ENCODE measurements at places on chromosomes 16 and 17.

- DNase-seq = peak; percentile 80
Measured at GRCh38 chr17:40062329-40063186, at the start of gene THRA. Gene THRA, plus strand, starts transcription at chr17:40062965. Its CDS starts 11,524 bp downstream, at chr17:40074489.

DNA sequence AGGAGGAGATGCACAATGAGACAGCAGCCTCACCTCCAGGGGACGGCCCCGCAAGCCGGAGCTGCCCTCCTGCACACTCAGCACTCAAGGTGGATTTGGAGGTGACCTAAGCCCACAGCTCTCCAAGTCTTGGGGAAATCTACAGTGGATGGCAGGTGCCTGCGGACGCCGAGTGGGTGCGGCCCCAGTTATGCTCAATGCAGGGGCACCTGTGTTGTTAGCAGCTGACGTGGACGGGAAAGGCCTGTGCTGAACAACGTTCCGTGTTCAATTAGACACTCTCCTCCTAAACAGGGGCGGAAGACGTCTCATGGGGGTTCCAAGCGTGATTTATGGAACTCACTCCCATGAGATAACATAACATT lies 22.0 kb upstream of the METRNL start:
- DNase-seq = no peak

- DNase-seq = peak; percentile 21
Measured at GRCh38 chr16:21656795-21657768, 4.7 kb upstream of the IGSF6 start.

DNA sequence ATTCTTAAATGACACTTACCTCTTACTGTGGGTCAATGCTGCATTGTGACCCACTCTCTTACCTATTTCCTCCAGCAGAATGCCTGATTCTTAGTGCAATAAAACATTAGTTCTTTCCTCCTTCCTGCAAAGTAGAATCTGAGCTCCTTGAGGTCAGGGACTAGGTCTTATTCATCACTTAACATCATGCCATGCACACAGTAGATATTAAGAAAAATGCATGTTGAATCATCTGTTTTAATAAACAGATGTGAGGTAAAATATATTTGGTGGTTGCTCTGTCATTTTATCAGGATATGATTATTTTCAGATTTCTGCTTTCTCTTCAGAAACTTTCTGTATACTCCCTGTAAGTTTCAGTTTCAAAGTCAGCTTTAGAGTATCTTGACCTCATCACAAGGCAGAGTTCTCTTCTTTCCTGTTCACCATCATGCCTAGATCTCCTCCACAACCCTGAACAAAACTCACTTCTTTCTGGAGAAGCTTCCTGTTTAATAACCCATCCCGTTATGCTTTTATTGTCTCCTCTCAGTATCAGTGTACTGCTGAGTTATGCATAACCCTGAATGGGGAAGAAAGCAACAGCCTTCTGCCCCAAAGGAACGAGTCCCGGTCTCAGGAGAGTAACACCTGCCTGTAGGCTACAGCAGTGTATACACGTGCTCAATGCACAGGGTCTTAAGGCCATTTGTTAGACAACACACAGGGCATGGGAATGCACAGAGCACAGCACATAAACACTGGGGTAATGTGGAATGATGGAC lies 30.3 kb upstream of the SUPT4H1 start:
- DNase-seq = no peak

DNA sequence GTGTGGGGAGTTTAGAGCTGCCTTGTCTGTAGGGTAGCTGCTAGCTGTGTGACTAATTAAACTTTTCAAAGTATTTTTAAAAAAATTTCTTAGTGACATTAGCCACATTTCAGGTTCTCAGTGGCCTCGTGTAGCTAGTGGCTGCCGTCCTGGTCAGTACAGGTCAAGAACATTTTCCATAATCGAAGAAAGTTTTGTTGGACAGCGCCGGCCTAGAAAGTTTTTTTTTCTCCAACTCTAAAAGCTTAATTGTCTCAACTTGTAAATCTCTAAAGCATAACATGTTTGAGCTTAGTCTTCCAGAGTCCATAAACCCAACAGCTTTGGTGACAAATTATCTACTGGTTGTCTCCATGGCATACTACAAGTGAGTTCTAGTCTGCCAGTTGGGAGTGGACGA lies 4.3 kb downstream of the AKAP1 start:
- no peak for DNase-seq

DNA sequence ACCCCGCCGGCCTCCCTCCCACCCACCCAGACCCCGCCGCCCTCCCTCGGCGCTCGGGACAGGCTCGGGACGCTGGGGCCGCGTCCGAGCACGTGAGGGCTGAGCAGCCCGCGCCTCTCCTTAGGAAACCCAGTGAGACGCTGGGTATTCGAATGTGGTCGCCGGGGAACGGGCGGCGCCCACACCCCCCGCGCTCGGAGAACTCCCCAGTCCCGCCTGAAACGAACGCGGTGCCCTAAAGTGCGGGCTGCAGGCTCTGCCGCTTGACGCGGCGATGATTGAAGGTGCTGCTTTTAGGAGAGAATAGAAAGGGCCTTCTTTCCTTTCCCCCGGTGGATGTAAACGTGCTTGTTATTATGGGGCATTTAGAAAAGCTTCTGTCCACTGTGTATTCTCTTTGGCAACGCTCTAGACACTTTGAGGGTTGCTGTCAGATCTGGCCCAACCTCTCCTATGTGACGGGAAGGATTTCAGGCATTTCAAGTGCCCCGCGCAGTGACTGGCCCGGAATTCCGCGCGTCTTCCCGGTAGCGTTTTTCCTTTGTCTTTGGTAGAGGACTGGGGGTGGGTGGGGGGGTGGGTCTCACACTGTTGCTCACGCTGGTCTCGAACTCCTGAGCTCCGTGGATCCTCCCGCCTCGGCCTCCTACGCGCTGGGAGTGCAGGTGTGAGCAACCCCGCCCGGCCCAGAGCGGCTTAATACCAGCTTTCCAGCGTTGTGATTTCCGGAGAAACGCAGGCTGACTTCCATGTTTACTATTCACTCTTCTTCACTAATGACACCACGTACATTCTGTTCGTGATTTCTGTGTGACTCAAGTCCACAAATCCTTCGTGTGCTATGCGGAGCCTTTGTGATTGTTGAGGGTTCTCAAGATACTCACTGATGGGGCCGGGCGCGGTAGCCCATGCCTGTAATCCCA lies 21.8 kb upstream of the FOXK2 start:
- DNase-seq = peak; percentile 67

DNA sequence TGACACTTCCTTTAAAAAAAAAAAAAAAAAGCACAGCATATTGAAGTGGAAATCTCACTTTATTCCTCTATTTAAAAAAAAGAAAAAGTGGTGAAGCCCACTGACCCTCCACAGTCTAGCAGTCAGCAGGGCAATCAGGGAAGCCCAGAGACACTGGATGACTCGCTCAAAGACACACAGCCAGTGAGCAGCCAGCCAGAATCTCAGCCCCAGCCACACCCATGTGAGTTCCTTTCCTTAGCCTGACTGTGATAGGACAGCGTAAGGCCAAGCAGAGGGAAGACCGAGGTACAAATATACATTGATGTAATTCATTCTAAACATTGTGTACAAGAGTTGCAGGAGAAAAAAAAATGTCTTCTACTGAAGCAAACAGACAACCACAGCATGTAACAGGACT lies 22.5 kb downstream of the XPO6 start:
- DNase-seq = no peak

GRCh38 chr17:71402661-71403141 lies 718.1 kb upstream of the SOX9 start:
- no peak for DNase-seq

DNA sequence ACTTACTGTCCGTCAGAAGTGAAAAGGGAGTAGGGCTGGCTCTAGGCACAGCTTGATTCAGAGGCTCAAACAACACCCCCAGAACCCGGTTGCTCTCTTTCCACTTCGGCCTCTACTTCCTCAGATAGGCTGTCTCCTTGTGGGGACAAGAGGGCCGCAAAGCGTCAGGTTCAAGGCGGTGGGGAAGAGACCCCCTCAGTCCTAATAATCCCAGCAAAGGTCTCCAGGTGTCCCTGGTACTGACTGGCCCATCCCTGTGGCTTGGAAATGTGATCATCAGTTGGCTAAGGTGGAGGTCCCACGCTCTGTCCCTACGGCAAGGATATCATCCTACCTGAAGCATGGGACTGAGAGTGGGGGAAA lies 26.0 kb downstream of the NGFR start:
- no peak for DNase-seq

DNA sequence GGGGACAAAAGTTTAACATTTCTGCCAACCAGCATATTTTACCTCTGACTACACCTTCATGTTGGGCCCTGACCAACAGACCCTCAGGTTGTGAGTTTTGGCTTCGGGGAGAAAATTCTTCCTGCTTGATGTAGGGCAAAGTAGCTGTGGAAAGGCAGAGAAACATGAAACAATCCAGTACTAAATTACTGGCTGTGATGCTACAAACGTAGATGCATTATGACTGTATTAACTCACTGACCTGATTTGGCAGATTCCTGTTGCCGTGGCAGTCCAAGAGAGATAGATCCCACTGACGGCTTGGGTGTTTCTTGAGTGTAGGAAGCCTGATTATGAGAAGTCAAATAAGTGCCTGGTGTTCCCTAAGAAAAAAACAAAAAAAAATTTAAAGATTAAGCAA lies 80.7 kb downstream of the TTC19 start:
- DNase-seq = no peak

- DNase-seq = no peak
Measured at GRCh38 chr17:49457564-49458535, 37.2 kb upstream of the NGFR start.

DNA sequence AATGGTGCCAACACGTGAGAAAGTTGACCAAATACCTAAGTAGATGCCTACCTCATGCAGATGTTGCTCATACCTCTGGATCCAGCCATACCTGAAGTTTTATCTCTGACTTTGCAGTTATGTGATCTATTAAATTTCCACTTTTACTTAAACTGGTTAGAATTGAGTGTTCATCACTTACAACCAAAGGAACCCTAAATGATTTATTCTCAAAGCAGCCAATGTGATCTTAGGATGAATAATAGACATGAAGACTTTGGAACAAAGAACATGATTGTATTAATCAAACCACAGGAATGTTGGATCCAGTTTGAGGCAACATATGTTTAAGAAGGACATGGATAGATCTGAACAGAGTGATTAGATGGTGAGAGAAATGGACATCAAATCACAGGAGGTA lies 68.7 kb downstream of the IRX6 start:
- DNase-seq = no peak

- no peak for DNase-seq
Measured at GRCh38 chr16:30482366-30482765, 9.8 kb downstream of the ITGAL start.

- no peak for DNase-seq
Measured at GRCh38 chr16:27363797-27364196, 38.2 kb upstream of the IL21R start.

GRCh38 chr17:77163001-77163400 lies 22.2 kb downstream of the SEC14L1 start:
- DNase-seq = no peak

GRCh38 chr17:64276961-64277505 lies 14.0 kb upstream of the TEX2 start:
- no peak for DNase-seq

DNA sequence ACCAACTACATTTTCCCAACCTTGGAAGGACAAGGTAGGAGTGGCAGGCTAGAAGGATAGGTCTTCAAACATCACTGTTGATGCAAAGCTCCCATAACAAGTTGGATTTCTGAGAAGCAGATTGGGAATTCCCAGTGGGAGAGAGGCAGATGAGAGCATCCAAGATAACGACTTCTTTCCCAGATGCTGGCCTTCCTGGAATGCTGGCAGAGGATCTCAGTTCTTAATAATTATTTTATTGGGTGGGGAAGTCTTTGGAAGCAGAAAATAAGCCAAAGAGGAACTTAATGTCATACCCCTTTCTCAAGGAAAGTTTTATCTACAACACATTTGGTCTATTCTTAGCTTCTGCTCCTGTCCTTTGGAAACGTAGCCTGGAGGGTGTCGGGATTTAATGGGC lies 64.5 kb downstream of the MPRIP start:
- no peak for DNase-seq

GRCh38 chr17:7336240-7337175 lies at the start of gene ACAP1:
Gene ACAP1, plus strand, starts transcription at chr17:7336529. Its CDS starts 206 bp downstream, at chr17:7336735.
- DNase-seq = no peak

DNA sequence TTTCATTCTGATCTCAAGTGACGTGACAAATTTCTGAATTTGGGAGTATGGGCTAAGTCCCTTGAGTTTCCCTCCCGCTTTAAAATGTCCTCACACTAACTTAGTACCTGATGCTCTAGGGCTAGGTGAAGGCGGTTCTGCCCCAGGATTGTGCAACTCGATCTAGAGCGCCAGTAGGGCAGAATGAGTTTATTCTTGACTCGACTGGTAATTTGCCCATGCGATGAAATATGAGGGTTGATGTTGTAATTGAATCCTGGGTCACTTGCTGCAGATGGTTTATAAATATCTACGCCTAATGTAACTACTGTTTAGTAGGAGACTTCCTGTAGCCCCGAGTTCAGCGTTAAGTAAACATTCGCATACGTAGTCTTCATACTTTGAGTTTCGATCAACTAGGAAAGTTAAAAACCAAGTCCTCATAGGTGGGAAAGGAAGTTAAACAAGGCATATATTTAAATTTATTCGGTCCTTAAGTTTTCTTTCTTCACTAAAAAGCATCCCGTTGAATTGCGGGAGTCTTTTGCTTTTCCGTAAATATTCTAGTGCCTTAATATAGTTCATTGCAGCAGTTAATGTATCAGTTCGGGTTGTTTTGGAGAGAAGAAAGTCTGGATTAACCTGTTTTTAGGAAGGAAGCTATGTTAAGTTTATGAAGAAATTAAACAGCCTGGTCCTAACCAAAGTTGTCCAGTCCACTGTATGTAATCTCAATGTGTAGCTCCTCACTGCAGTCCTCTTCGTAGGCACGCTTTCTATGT lies 1.6 kb downstream of the CTCF start:
- DNase-seq = no peak

- no peak for DNase-seq
Measured at GRCh38 chr16:29988346-29989075, 6.9 kb downstream of the HIRIP3 start.

GRCh38 chr17:81295676-81296381 lies 722 bp upstream of the SLC38A10 start:
- peak; percentile 37 for DNase-seq

- DNase-seq = no peak
Measured at GRCh38 chr17:50475362-50475761, 3.3 kb upstream of the RSAD1 start.
